Endothelial cell (in vitro differentiated cells): ENCODE measurements at places on chromosomes 5 and 9.
A peak's percentile ranks its signal among the peaks of the same experiment; 100 is the strongest.

DNA sequence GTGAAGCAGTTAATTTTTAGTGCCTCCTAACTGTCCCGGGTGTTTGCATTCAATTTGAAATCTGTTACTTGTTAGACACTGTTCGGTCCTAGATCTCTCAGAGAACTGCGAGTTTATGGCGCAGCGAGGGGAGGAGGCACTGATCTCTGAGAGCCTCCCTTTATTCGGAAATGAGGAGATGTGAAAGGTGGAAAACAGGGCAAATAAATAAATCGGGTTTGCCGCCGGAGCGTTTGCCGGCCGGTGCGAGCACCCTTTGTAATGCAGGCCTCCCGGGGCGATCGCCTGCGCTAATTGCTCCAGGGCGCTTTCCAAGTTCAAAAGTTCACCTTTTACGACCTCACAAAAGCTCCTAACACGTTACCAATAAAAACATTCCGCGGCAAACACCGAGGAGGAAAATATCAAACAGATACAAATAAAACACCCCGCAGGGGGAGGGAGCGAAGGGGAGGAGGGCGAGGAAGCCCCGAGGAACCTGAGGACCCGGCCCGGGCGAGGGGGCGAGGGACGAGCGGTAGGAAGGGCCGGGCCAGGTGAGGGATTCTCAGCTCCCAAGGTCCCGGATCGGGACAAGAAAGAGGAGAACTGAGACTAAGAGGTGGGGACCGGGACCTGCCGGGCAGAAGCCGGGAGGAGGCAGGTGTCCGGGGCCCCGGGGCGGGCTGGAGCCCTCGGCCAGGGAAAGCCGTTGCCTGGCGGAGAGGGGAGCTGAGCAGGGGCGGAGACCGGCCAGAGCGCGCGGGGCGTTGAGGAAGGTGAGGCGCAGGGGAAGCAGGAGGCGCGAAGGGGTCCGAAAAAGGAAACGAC, 1.4 kb downstream of the NR6A1 start:
- peak; percentile 59 for DNase-seq

DNA sequence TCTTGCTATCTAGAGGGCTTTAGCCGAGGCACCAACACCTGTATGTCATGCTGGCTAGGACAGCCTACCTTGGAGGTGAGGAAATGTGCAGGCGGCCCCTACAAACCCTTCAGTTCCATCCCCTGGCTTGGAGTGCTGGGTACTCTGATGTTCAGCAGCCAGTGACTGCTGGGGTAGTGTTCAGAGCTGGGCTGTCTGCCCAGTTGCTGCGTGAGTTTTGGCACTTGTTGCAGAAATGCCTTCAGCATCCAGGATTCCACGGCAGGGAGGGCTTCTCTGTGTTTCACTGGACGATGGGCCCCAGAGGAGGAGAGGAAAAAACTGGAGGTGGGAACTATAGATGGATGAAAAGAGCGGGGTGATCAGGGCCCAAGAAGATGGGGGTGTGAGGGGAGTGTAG, 10.4 kb downstream of the SWI5 start:
- DNase-seq: no peak

- DNase-seq: no peak
These were observed 6.2 kb downstream of the EXOC3 start for GRCh38 chr5:449151-449550.

GRCh38 chr9:130660326-130660682, 4.1 kb upstream of the PRDM12 start:
- DNase-seq: no peak

- no peak for DNase-seq
These were observed 45.7 kb downstream of the SCAMP1 start for GRCh38 chr5:78405829-78406750.

DNA sequence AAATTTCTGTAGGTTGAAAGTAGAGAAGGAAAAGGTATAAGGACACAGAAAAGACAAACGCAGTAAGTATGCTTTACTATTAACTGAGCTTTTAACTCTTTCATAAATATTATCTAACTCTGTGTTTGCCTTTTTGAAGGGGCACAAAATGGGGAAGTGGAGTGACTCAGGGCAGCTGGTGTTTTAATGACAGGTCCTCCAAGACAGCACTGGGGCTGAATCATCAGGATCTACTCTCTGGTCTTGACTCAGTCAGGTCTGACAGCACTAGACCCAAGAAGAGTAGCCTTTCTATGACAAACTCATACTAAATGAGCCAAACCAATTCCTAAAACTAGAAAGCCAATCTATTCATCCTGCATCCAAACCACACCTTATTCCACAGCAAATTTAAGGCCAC, 102.2 kb downstream of the APTX start:
- no peak for DNase-seq

DNA sequence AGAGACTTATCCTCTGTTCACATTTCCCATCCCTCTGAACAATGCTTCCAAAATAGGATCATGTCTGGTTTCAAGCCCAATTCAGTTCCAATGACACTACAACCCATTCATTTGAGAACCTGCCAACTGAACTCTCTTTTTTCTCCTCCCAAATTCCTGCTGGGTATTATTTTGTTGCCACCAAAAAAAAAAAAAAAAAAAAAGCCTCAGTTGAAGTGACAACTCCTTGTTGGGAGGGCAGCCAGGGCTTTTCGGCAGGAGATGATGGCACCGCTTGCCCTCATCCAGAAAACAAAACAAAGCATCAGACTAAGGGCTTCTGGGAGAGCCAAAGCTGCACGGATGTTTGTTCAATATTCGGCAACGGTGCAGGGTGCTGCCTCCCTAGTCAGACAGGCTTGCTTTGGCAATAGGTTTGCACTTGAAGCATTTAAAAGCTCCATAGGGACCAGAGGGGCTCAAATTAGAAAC, 30.6 kb upstream of the TRIM32 start:
- no peak for DNase-seq

- DNase-seq: no peak
These were observed 283.4 kb upstream of the IRX2 start for GRCh38 chr5:3034881-3035280.

GRCh38 chr9:135819905-135820304, 87.4 kb downstream of the CAMSAP1 start:
- DNase-seq: no peak

DNA sequence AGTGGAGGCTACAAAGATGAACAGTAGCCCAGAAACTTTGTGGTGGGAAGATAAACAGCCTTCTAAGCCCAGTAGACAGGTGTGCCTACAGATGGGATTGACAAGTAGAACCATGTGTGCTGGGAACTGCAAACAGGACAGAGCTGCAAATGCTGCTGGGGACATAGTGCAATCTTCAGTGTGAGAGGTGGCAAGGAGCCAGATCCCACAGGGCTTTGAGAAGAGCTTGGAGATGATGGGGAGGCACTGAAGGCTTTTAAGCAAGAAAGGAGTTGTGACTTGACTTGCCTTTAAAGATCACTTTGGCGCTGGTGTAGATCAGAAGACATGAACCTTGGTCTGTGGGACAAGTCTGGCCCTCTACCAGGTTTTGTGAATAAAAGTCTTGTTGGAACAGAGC, 675.2 kb downstream of the ACTL7B start:
- DNase-seq: no peak

DNA sequence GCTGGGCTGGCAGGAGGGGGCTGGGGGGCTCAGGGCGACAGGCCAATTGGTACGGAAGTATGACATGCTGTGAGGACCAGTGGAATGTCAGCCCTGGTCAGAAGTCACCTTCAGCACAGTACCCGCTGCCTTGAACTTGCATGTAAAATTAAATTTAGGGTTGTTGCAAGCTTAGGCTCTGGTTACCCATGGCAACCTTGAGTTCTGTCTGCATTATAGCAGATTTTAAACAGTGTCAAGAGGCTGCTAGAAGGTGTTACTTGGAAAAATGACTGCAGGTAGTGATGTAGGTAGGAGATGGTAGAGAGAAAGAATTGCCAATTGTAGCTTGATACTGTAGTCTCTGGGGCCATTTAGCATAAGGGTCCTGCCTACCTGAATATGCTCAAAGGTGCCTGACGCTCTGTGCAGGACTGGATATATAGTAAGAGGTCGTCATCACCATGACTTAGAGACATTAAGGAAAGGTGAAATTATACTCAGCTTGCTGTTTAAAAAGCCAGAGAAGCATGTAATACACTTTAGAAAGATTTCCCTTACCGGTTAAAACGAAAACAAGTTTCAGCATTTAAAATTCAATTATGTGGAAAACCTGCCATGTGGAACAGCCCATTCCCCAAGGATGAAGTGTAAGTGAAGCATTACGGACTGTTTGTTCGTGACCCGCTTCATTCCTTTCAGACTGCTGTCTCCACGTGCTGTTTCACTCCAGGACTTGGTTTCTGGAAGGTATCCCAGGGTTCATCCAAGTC, 169.0 kb downstream of the PDZD2 start:
- DNase-seq: no peak

DNA sequence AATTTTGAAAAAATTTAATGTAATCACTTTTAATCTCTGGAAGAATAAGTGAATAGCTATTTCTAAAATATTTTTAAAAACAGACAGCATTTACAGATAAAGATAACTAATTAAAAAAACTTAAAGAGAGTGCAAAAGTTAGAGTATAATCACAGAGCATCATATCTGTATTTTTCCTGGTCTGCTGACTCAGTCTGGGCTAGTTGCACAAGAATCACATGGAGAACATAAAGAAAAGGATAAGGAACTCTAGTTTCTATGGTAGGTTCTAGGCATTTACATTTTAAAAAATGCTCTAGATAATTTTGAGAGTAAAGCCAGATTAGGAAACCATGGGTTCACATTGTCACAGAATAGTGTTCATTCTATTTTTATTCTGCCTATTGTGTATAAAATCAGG, 347.4 kb downstream of the PSAT1 start:
- no peak for DNase-seq

DNA sequence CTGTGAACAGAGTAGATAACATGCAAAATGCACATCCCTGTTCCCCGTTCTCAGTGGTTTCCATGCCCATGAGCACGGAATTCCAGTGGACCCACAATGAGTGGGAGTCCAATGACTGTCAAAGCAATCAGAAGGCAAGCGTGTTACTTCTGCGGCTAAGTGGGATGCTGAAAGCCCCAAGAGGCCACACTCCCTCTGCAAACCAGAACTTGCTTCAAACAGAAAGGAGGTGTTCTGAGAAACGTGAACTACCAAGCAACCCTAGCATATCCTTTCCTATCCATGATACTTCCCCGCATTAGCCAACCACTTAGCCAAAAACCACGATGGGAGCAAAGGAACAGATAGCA, 21.7 kb upstream of the MVB12B start:
- DNase-seq: no peak

DNA sequence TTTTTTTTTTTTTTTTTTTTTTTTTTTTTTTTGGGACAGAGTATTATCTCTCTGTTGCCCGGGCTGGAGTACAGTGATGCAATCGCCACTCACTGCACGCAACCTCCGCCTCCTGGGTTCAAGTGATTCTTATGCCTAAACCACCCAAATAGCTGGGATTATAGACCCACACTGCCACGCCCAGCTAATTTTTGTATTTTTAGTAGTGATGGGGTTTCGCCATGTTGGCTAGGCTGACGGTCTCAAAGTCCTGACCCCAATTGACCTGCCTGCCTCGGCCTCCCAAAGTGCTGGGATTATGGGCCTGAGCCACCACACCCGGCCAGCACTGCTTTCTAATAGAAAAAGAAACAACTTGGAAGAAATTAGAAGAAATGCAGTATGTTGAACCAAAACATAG, 39.2 kb downstream of the TTC1 start:
- DNase-seq: no peak

DNA sequence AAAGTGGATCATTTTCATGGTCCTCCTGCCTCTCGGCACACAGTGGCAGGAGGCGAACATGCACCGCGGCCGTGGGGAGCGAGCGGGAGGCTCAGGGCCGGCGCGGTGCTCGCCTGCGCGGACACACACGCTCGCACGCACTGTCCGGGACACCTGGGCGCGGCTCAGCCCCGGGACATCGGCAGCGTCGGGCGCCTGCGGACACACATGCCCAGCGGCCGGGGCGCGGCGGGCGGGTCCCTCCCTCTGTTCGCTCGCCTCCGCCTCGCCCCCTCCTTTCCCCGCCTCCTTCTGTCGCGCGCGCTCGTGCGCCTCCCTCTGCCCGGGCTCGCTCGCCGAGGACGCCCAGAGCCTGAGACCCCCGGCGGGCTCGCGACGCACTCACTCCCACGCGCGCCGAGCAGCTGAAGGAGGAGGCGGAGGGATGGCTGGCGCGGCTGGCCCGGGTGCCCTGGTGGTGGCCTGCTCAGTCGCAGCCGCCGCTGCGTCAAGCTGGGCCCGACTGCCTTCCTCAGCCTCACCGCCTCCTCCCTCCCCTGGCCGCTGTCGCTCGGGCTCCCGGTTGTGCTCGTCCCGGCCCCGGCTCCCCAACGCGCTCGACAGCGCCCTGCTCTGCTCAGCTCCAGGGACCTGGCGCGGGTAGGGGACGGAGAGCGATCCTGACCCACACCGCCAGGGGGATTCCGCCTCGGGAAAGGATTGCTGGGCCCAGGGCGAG, at the start of gene FRMD3:
Gene FRMD3 (minus strand): TSS at position 230 of the 718 bp plus-strand sequence. CDS start 170 bp downstream, at position 60.
- DNase-seq: peak; percentile 80

DNA sequence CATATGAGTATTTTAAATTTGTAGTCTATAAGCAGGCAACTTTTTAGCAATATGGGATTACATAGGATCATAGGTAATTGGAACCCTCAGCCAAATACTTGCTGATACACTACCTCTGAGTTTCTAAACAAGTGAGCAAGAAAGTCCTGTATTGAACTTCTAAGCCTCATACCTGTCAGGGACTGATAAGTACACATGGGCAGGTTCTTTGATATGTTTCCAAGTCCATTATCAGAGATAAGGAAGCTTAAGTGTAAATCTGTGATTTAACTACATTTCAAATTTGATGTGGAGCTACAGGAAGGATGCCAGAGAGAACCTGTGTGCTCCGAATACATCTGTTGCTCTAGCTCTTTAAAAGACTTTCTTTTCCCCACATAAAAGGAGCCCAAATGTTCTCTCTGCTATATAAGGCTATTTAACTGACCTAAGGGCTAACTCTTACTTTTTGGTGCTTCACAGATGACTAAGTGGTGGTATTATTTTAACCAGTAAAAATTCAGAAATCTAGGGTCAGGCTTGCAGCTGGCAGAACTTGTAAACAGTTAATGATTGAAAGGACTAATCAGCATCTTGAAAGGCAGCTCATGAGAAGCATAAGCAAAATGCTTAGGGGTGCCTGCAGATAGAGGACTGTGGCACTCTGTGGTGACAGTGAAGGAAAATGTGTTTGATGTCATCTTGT, 228.6 kb downstream of the NR3C1 start:
- no peak for DNase-seq

GRCh38 chr9:26567976-26568375, 324.6 kb downstream of the CAAP1 start:
- DNase-seq: no peak

DNA sequence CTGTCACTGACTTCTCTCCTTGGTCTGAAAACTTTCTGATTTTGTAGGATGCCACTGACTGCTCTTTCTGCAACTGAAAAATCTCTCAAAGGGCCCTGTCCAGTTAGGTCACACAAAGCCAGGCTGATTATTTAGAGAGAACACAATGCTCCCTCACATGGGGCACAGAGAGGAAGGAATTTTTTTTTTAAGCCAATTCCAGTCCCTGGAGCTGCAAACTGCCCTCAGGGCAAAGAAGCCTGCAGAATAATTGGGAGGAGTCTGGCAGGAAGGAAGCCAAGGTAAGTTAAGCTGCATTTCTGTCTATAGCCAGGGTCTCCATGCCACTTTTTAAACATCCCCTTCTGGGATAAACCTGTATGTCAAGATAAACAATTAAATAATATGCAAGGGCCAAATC, 305.5 kb downstream of the ZSWIM6 start:
- no peak for DNase-seq

- DNase-seq: no peak
These were observed 8.2 kb upstream of the ELL2 start for GRCh38 chr5:95969651-95970358.
